Naive B cell (primary cell): ENCODE measurements at places on chromosomes 2 and 18.
A peak's percentile ranks its signal among the peaks of the same experiment; 100 is the strongest.

DNA sequence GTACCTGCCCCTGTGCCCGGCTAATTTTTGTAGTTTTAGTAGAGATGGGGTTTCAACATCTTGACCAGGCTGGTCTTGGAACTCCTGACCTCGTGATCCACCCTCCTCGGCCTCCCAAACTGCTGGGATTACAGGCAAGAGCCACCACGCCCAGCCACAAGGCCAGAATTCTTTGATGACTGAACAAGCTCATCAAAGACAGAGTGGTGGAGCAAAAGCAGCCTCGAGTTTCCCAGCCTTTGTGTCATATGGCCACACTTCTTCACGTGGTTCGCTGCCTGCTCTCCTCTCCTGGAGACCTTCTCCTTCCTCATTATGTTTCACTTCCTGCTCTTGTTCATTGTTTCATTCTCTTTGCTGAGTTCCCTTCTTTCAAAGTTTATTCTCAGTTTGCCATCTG, 9.9 kb upstream of the NPC1 start:
- H3K4me3 ChIP-seq = no peak overlapping the region
- H3K27me3 ChIP-seq = peaks cover 4% of the 10 kb centered on the region
- H3K27ac ChIP-seq = peak overlapping the region; percentile 81
- no peaks in the 10 kb centered on the region for H3K36me3 ChIP-seq
- peaks cover 15% of the 10 kb centered on the region for H3K4me1 ChIP-seq

DNA sequence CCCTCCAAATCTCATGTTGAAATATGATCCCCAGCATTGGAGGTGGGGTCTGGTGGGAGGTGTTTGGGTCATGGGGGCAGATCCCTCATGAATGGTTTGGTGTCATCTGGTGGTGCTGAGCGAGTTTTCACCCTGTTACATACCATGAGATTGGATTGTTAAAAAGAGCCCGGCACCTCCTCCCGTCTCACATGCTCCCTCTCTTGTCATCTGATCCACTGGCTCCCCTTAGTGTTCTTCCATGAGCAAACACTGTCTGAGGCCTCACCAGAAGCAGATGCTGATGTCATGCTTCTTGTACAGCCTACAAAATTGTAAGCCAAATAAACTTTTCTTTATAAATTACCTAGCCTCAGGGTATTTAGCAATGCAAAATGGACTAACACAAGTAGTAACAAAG, 405.0 kb upstream of the SLC39A10 start:
- no peaks in the 10 kb centered on the region for H3K27me3 ChIP-seq
- no peak for DNase-seq
- no peaks in the 10 kb centered on the region for H3K4me1 ChIP-seq
- no peak overlapping the region for H3K27ac ChIP-seq

DNA sequence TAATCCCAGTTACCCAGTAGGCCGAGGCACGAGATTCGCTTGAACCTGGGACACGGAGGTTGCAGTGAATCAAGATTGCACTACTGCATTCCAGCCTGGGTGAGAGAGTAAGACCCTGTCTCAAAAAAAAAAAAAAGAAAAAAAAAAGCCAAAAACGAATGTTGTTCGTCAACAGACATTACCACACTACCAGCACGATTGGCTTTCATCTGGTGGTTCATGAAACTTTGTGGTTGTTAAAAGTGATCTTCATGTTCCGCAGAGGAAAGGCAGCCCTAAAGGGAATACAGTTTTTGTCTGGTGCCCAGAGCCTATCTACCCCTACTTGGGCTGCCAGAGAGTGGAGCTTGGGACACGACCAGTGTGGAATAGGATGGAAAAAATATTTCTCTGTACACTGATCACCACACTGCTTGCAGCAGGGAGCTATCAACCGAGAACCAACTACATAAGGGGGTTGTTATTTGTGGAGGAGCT, 13.6 kb upstream of the CXCR4 start:
- peaks cover 98% of the 10 kb centered on the region for H3K4me1 ChIP-seq
- H3K27me3 ChIP-seq = no peaks in the 10 kb centered on the region
- H3K36me3 ChIP-seq = no peaks in the 10 kb centered on the region

GRCh38 chr2:140861666-140862065, 1269.2 kb downstream of the LRP1B start:
- H3K36me3 ChIP-seq = no peaks in the 10 kb centered on the region
- no peak overlapping the region for H3K27ac ChIP-seq
- H3K4me3 ChIP-seq = no peak overlapping the region
- H3K27me3 ChIP-seq = no peaks in the 10 kb centered on the region

DNA sequence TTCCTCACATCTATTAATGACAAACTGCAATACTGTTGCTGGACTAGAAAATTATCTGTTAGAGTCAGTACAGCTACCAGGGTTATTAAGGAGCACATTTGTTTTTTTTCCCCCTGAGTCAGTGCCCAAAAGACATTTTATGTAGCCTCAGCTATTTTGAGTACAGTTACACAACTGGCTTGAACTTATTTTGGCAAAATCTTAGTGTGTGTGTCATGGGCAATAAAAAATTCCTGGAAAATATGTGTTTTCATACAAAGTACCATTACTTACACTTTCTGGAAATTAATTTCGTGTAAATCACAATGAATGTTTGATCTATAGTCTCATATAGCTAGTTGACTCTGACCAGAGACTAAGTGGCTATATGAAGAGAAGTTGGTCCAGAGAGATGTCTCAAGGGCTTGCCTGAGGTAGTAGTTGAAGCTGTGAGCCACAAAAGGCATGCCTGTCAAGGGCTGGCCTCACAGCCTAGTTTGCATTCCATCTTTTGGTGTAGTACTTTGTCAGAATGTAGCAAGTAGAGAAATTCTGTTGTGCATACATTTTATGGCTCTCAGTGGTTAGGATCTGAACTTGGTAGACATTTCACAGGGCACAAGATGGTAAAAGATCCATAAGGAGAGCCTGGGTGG, 283.4 kb downstream of the MTX2 start:
- H3K4me3 ChIP-seq = no peak overlapping the region
- H3K27ac ChIP-seq = no peak overlapping the region
- no peak for DNase-seq
- H3K4me1 ChIP-seq = peaks cover 12% of the 10 kb centered on the region

DNA sequence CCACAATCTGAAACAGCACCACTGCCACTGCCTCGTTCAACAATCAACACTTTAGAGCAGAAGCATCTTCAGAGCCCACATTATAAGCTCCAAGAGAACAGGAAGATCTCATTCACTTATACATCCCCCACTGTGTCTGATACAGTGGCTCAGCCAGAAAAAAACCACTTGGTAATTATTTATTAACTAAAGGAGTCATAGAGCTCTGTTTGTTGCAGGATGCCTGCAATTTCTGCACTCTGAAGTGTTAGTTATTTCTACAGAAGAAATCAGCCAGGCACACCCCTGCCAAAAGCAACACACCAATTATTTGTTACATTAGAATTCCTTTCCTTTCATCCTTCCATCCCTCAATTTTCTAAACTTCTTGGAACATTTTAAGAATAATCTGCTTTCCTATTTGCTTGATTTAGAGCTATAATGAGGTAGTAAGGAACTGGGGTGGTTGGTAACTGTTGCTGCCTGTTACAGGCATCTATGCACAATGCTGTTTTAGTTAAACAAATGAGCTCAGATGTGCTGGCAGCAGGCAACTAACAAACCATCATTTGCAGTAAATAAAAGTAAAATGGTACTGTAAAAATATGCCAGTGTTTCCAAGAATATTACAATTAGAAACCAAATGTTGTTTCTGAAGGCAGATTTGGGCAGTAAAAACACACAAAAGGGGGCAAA, 59.9 kb downstream of the DYM start:
- H3K27ac ChIP-seq = peak overlapping the region; percentile 39
- H3K36me3 ChIP-seq = no peaks in the 10 kb centered on the region
- no peak for DNase-seq
- peaks cover 46% of the 10 kb centered on the region for H3K4me1 ChIP-seq

- no peaks in the 10 kb centered on the region for H3K36me3 ChIP-seq
- no peak overlapping the region for H3K27ac ChIP-seq
- DNase-seq = no peak
- H3K4me3 ChIP-seq = no peak overlapping the region
Observed at GRCh38 chr2:231364961-231365810, 30.3 kb upstream of the B3GNT7 start.

DNA sequence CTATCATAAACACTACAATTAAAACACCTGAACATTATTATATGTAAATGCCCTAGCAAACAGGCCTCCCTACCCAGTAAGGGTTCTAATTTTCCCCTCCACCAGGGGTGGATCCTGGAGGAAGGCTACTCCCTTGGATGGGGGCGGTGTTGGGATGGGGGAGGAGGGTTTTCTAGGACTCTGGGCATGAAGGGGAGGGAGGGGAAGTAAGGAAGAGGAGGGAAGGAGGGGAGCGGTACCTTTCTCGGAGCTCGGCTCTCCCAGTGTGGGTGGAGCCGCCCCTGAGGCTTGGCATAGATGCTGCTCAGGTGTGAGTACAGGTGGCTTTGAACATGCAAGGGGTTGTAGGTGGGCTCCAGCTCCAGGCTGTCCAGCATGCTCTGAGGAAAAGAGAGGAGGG, 5.4 kb downstream of the DOK1 start:
- no peak for DNase-seq
- peaks cover 28% of the 10 kb centered on the region for H3K4me1 ChIP-seq
- no peaks in the 10 kb centered on the region for H3K27me3 ChIP-seq
- H3K36me3 ChIP-seq = no peaks in the 10 kb centered on the region
- no peak overlapping the region for H3K27ac ChIP-seq

GRCh38 chr2:179877601-179878364, 16.4 kb upstream of the ZNF385B start:
- H3K27me3 ChIP-seq = peaks cover 9% of the 10 kb centered on the region
- peak overlapping the region; percentile 18 for H3K27ac ChIP-seq
- no peak overlapping the region for H3K4me3 ChIP-seq
- no peak for DNase-seq

DNA sequence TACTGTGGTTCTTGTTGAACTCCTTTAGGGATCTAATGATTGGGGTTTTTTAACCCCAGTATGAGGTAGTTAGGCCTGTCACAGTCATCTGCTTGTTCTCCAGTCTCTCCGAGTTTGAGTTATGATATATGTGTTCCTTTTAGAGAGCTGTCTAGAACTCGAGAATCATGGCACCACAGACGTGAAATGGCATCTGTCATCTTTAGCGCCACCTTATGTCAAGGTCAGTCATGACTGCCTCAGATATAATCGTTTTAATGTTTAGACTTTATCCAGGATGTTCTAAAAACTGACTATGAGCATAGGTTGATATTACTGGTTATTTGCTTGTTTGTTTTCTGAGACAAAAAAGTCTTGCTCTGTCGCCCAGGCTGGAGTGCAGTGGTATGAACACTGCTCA, 112.2 kb downstream of the CEP192 start:
- no peak for DNase-seq
- H3K27ac ChIP-seq = no peak overlapping the region
- no peaks in the 10 kb centered on the region for H3K27me3 ChIP-seq
- peaks cover 68% of the 10 kb centered on the region for H3K36me3 ChIP-seq
- peaks cover 1% of the 10 kb centered on the region for H3K4me1 ChIP-seq

DNA sequence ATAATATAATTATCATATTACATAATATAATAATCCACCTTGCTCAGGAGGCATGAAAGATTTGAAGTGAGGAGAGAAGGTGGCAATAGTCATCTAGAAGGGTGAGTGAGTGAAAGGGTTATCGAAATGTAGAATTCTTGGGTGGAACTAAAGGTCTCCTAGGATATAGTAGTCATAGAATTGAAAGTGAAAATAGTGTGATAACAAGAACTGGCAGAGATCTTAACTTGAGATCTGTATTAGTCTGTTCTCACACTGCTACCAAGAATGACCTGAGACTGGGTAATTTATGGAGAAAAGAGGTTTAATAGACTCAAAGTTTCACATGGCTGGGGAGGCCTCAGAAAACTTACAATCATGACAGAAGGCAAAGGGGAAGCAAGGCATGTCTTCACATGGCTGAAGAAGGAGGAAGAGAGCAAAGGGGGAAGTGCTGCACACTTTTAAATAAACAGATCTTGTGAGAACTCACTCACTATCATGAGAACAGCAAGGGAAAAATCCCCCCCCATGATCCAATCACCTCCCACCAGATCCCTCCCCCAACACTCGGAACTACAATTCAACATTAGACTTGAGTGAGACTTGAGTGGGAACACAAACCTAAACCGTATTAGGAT, 351.5 kb downstream of the NR4A2 start:
- H3K4me1 ChIP-seq = no peaks in the 10 kb centered on the region
- H3K27ac ChIP-seq = no peak overlapping the region
- no peaks in the 10 kb centered on the region for H3K27me3 ChIP-seq
- H3K36me3 ChIP-seq = no peaks in the 10 kb centered on the region
- H3K4me3 ChIP-seq = no peak overlapping the region

GRCh38 chr2:227082286-227082685, 81.7 kb downstream of the COL4A4 start:
- no peak overlapping the region for H3K4me3 ChIP-seq
- no peaks in the 10 kb centered on the region for H3K27me3 ChIP-seq
- H3K36me3 ChIP-seq = no peaks in the 10 kb centered on the region
- no peak overlapping the region for H3K27ac ChIP-seq
- H3K4me1 ChIP-seq = no peaks in the 10 kb centered on the region

GRCh38 chr18:13451213-13451540, 232.6 kb downstream of the LDLRAD4 start:
- no peak overlapping the region for H3K4me3 ChIP-seq
- no peak overlapping the region for H3K27ac ChIP-seq
- H3K36me3 ChIP-seq = no peaks in the 10 kb centered on the region

DNA sequence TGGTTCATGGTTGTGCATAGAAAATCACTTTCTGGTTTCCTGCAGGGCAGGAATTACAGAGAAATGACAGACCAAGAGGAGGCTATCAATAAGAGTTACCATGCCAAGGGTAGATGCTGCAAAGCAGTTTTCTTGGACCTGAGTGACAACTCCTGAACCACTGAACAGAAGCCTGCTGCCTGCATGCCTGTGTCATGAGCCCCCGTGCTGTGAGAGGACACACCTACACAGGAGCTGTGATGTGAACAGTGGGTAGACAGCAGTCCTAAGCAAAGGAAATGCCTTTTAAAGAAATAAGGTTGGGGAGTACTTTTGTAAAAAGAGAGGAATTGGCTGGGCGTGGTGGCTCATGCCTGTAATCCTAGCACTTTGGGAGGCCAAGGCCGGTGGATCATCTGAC, 54.2 kb upstream of the CREB1 start:
- no peaks in the 10 kb centered on the region for H3K27me3 ChIP-seq
- DNase-seq = no peak

GRCh38 chr2:226185616-226186211, 613.9 kb downstream of the IRS1 start:
- no peak for DNase-seq
- H3K4me3 ChIP-seq = no peak overlapping the region
- peaks cover 17% of the 10 kb centered on the region for H3K27me3 ChIP-seq
- H3K4me1 ChIP-seq = no peaks in the 10 kb centered on the region
- H3K27ac ChIP-seq = no peak overlapping the region

GRCh38 chr2:238811293-238811692, 36.6 kb upstream of the TWIST2 start:
- peaks cover 11% of the 10 kb centered on the region for H3K27me3 ChIP-seq
- H3K36me3 ChIP-seq = no peaks in the 10 kb centered on the region
- H3K27ac ChIP-seq = no peak overlapping the region
- H3K4me3 ChIP-seq = no peak overlapping the region
- no peak for DNase-seq
- H3K4me1 ChIP-seq = no peaks in the 10 kb centered on the region

DNA sequence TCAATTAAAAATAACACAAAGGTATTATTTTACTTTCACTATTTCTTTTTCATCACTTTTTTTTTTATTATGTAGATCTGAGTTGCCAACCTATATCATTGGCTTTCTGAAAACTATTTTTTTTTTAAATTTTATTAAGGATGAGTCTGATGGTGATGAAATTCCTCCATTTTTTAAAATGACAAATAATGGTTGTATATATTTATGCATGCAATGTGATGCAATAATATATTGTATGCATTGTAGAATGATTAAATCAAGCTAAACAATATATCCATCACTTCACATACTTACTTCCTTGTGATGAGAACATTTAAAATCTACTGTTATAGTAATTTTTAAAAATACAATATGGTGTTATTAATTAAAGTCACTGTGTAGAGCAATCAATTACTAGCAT, 1081.6 kb downstream of the CNTNAP5 start:
- DNase-seq = no peak
- no peak overlapping the region for H3K27ac ChIP-seq
- no peaks in the 10 kb centered on the region for H3K4me1 ChIP-seq
- H3K4me3 ChIP-seq = no peak overlapping the region
